ENCODE measurements at places on chromosomes 12 and 14.

DNA sequence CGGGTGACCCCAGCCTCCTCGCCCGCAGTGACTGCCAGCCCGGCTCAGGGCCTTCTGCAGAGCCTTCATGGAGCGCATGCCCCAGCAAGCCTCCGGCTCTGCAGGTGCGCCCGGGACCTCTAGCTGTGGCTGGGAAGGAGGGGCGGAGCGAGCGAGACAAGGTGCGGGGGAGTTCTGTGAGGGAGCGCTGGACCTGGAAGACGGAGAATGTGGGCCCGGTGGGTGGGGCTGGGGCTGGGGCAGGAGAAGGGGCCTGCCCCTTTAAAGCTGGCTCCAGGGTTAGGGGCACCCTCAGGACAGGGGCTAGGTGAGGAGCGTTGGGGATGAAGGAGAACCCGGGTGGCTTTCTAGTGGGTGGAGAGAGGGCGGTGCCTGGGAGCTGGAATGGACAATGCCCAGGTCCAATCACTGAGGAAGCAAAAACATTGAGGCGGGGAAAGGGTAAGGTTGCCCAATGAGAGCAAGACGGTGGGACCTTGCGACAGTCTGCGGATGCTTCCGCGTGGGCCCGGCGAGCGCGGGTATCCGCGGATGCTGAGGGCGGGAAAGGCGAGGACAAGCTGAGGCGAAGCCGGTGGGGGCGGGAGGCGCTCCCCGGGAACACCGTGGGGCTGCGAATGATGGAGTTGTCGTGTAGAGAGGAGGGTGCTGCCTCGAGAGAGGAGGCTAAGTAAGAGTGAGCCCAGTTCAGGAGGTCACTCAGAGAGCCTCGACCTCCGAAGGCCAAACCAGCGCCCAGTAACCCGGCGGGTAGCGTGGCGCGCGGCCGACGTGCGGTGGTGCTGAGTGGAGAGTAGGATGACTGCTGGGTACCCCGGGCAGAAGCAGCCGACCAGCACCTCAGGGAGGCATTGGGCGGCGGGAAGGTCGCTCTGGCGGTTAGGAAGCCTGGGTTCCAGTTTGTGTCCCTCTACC, at the start of gene GLS2:
GLS2 (minus strand) TSS at position 121 of the 915 bp plus-strand sequence; CDS start at position 78, 43 bp downstream.
- DNase-seq, result peak; percentile 96

GRCh38 chr14:39488600-39488999, 56.4 kb upstream of the FBXO33 start:
- DNase-seq, result peak; percentile 33

- DNase-seq, result no peak
These were observed 311.0 kb upstream of the RGS6 start for GRCh38 chr14:71621276-71621675.

GRCh38 chr14:100304825-100305323, 1.4 kb downstream of the SLC25A29 start:
- peak; percentile 89 for DNase-seq

DNA sequence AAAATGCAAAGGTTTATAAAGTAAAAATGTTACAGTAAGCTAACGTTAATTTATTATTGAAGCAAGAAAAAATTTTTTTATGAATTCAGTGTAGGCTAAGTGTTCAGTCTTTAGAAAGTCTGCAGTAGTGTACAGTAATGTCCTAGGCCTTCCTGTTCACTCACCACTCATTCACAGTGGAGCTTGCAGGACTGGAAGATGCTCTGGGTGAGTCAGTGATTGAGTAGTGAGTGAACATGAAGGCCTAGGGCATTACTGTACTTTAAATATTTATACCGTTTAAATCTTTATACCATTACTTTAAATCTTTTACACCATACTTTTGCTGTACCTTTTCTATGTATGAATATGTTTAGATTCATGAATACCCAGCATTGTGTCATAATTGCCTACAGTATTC, 120.3 kb upstream of the SLC38A4 start:
- DNase-seq, result no peak

- DNase-seq, result no peak
These were observed 345 bp downstream of the ASPG start for GRCh38 chr14:104085889-104086201.

All from H7 (cell line).